Tongue (tissue), 3 donors: ENCODE measurements at places on chromosomes 2 and 18. TPM values are rescaled to one million over a fixed set of nuclear protein-coding genes. Genes with fewer than 3 reads are reported as not detected.

GRCh38 chr2:64839844-64840243, 149.4 kb upstream of the SLC1A4 start:
- DNase-seq = no peak

SERPINB13 gene
- total RNA-seq = 17.5 TPM

C2orf72 gene
- total RNA-seq = 3.5 TPM

DNA sequence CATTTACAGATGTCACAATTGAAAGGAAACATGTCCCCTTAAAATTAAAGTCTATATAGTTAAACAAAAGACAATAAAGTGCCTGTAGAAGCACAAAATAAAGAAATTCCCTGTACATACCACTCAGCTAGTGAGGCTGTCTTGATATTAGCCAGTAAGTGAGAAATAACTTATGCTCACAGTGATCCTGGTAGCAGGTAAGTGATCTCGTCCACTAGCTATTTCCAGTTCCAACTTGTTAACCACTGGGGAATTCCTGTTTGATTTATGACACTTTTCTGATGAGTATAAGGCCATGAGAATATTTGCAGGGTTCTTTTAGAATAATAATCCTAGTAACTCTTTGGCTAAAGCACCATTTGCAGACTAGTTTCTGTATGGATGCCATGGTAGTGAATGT, 127.9 kb upstream of the PGAP1 start:
- no peak for DNase-seq

GRCh38 chr2:121722479-121722878, 14.2 kb downstream of the NIFK start:
- DNase-seq = no peak

GRCh38 chr2:14533131-14533757, 99.3 kb upstream of the LRATD1 start:
- peak; percentile 9 for DNase-seq

MYL12B gene
- total RNA-seq = 155 TPM

DNER gene
- total RNA-seq = 1.3 TPM

GRCh38 chr2:112520234-112520783, 22.0 kb upstream of the POLR1B start:
- no peak for DNase-seq

DNA sequence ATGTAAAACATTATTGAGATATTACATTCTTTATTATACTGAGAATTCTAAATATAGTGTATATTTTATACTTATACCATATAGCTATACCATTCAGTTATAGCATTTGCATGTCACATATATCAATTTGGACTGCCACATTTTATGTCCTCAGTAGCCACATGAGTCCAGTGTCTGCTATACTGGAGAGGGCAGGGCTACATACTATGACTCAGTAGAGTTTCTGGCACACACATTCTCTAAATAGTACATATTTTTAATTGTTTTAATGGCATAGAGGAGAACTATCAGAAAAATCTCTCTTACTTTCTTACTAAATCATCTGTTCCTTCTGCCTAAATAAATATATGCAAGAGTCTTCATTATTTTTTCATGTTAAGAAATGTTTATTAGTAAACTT, 55.4 kb upstream of the COL5A2 start:
- DNase-seq = no peak

- no peak for DNase-seq
Measured at GRCh38 chr18:2549462-2549861, 21.8 kb downstream of the METTL4 start.

DNA sequence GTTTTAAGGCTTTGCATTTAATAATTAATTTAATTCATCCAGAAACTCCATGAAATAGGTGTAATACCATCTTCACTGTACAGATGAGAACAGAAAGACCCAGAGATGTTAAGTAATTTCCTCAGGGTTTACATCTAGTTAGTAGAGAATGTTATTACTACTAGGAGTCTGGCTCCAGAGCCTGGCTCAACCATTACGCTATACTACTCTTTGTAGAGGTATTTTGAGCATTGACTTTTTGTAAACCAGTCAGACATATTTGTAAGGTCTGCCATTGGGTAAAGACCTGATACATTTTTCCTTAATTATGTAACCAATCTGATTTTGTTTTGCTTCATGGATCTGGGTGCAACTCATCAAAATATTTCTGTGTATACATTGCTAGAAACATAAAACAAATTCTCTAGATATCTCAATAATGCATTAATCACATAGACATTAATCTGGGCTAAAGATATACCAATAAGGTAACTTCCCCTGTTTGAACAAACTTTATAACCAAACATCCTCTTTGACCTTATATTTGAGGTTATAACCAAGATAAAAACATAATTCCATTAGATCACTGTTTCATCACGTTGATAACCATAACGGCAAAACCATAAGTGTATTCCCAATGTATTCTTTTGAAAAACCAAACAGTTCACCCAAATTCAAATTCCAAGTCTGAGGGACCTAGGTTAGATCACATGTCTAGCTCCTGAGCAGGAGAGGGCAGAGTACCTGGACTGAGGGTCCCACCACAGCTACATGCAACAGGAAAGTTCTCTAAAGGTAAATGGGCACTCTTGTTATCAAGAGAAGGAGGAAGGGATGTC, 135.0 kb downstream of the IKZF2 start:
- DNase-seq = no peak

GRCh38 chr2:53484531-53484930, 283.1 kb upstream of the CHAC2 start:
- no peak for DNase-seq

- no peak for DNase-seq
Measured at GRCh38 chr2:4628998-4629501, 925.7 kb downstream of the DCDC2C start.

DNA sequence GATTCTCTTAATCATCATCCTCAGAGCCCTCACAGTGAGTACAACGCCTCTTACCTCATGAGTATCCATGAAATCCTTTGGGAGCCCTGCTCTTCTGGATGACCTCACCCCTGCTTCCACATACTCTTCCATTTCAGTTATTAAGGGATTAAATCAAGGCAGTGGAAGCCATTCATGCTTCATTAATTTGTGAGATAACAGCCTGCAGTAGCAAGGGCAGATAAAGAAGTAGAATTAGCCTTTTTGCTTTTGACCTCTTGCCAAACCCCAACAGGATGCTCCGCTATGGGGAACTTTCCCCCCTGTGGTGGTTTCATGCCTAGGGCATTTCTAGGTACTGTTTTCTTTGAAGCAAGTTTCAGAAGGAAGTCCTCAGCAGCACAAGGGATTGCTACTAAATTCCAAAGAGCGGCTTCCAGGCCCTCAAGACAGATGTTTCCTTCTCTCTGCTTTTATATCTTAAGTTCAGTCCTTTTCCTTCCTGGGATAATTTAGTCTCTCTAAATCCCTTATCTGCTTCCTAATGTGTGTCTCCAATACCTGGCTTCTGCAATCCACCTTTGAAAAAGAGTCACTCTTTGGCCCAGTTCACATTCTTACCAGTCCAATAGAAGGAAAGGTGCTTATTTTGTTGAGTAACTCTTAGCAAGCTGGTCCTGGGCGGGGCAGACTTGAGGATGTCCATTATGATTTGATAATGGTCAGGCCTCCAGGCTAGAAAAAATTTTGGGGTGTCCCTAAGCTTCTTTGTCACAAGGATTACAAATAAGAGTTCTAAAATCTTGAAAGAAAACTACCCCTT, 76.9 kb downstream of the MYO1B start:
- peak; percentile 12 for DNase-seq

MRO gene
- 0.21 TPM for total RNA-seq

GRCh38 chr2:170554278-170554955, 160.7 kb upstream of the SP5 start:
- DNase-seq = peak; percentile 27
